ENCODE measurements at places on chromosomes 5 and 9.

- no peak for DNase-seq
Observed at GRCh38 chr9:2787065-2787464, 56.8 kb downstream of the PUM3 start.

DNA sequence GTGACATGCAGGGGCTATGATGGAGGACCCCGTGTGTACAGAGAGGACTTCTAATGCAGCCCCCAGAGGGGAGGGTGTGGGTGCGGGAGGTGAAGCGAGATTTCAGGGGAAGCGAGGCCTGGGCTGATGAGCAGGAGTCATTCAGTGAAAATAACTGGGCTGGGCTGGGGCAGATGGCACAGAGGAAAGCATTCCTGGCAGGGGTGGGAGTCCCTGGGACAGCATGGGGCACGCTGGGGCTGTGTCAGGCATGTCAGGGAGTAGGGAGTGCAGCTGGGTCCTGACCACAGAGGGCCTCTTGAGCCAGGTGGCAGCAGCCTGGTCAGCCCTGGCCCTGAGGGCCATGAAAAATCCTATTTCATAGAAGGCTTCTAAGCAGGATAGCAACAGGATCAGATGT, 36.6 kb downstream of the COL15A1 start:
- no peak for DNase-seq

DNA sequence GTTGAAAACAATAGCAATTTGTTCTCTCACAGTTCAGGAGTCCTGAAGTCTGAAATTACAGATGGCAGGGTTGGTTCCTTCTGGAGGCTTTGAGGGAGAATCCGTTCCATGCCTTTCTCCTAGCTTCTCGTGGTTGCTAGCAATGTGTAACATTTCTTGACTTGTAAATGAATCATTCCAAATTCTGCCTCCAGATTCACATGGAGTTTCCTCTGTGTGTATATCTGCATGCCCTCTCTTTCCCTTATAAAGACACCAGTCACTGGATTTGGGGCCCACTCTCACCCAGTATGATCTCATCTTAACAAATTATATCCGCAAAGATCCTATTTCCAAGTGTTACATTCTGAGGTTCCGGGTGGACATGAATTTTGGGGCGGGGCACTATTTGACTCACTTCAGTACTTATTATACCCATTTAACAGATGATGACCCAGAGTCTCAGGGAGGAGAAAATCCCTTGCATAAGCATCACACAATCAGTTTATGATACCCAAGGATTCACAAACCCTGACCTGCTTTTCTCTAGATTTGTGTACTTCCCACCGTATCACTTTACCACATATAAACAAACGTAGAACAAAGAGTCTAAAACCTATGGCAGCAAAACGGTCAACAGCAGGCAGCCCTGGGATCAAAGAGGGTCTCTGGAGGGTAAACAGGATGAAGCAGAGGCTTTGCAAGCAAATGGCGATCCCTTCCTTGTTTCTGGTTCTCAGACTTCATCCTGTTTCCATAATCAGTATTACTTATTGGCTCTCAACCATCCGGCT, 93.7 kb downstream of the C9orf152 start:
- DNase-seq: no peak

DNA sequence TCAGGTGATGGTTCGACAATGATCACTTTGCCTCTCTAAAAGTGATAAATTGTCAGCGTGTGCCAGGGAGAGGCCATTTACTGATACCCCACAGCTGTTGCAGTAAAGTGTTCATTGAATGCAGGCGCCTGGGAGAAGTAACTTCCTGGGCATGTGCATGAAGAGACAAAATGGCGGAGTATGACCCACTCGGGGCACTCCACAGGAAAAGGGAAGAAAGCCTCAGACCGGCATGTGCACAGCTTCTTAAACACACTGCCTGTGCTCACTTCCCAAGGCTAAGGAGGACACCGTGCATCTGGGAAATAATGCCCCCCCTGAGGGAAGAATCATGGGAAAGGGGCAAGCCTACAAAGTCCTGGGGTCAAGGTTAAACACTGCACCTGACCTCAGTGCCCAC, 329.5 kb downstream of the ICE1 start:
- no peak for DNase-seq

DNA sequence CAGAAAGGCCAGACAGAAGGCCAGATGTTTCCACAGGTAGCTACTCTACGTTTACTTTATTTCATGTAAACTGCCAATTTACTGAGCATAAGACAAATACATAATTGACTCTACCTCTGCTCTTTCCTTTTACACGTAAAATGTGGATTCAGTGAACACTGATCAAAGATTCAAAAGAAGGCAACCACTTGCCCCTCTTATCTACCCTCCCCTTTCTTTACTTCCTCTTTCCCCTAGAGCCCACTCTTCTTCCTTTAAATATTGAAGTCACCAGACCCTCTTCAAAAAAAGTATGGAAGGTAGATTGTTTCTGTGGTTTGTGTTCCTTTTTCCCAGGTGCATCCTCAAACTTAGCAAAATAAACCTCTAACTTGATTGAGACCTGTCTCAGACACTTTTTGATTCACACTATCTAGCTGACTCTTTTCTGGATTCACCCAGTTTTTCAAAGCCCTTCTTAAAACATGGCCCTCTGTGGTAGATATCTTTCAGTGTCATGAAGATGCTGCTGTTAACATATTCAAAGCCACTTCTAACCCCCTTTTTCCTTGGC, 6.7 kb downstream of the FAM114A2 start:
- no peak for DNase-seq

DNA sequence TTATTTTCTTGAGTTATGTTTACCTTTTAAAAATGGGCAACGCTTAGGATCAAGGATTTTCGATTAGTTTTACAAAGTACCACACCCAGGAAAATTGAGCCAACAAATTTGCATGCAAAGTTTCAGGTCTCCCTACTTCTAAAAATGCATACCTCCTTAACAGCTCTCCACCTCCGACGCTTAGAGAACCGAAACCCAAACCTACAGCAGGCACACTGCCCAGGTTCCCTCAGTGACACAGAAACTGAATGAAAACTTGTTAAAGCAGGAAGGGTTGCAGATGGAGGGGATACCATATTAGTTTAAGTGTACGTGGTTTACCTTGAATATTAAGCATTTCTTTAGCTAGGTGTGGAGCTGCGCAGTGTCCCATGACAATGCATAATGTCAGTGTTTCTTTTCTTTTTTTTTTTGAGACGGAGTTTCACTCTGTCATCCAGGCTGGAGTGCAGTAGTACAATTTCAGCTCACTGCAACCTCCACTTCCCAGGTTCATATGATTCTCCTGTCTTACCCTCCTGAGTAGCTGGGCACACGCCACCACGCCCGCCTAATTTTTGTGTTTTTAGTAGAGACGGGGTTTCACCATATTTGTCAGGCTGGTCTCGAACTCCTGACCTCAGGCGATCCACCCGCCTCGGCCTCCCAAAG, 1.6 kb upstream of the SUB1 start:
- DNase-seq: no peak

DNA sequence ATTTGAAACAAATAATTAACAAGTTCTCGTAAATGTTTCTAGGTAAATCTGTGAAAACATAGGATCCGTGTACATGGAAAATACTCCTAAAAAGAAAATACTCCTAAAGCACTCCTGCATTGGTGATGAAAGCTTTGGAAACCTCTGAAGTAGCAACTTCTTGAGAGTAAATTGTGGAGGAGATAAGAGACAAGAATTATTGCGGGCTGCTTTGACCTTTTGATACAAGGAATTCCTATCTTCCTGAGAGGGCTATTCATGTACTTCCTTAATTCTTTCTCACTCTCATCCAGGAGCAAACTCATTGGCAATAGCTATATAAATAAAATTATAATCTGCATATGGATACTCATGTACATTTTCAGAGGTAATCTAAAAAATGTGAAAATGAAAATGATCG, 158.4 kb upstream of the PIK3R1 start:
- no peak for DNase-seq

GRCh38 chr9:111601237-111602018, 2.0 kb upstream of the PTGR1 start:
- no peak for DNase-seq

- DNase-seq: no peak
Observed at GRCh38 chr9:20205821-20206220, 416.5 kb downstream of the MLLT3 start.

- no peak for DNase-seq
Observed at GRCh38 chr5:34589832-34590231, 66.3 kb upstream of the RAI14 start.

GRCh38 chr9:133812941-133813748, 75.0 kb upstream of the SARDH start:
- no peak for DNase-seq

- no peak for DNase-seq
Observed at GRCh38 chr9:94850540-94851434, 124.3 kb downstream of the AOPEP start.

DNA sequence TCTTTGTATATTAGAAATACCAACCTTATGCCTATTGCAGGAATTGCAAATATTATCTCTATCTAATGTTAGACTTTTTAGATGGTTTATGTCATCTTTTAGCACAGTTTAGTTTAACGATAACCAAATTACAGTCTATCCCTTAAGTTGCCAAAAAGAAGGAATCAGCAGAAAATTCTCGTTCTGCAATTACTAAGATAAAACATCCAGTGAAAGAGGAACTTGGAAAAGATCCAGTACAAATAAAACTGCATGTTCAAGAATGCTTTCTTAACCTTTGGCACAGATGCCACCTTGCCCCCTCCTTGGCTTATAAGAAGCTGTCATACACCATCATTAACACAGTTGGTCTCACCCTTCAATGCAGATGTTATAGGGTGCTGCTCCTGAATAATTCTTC, 124.0 kb downstream of the SEMA5A start:
- no peak for DNase-seq

DNA sequence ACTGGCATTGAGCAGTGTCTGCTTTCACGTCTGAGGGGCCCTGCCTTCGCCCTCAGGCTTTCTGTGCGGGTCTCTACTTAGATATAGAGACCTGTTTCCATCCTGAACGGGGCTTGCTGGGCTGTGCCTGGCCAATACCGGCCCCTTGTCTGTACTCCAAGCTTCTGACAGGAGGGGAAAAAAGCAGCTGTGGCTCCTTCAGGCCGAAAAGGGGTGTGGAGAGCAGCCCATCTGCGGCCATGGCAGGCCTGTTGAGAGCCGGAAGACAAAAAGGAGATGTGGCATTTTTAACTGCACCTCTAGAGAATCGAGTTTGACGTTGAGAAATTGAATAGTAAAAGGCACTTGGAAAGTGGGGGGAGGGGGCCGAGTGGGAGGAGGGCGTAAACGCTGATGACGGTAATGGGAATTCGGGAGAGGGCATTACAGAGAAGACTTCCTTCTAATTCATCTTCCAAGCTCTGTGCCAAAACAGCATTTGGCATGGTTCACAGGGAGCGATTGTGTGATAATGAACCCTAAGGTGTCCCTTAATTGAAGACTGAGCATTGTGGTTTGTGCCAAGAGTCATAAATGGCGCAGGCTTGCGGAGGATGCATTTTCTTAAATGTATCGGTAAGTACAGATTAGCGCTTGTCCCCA, 25.1 kb upstream of the PRDM12 start:
- DNase-seq: no peak

DNA sequence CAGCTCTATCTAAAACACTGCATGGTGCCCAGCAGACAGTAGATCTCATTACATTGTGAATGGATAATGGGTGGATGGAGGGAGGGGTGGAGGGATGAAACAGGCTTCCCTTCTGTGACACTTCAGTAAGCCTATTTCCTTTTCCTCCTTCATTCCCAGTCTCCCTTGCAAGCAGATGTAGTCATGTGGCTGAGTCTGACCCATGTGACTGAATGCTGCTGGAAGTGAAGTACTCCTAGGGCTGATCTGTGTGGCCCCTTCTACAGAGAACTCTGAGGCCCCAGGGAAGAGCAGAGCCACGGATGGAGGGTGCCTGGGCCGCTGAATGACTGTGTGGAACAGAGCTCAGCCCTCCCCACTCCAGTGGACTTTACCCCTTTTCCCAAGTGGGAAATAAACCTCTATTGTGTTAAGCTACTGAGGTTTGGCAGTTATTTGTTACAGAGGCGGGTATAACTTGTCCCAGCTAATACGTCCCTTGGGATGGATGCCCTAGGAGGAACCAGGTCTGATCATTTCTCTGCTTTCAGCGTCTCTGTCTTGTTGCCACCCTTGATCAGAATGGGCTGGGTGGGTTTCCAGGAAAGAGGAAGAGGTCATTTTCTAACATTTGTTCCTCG, 176.1 kb upstream of the MVB12B start:
- DNase-seq: no peak

GRCh38 chr9:130262061-130262745, 3.4 kb upstream of the HMCN2 start:
- no peak for DNase-seq

DNA sequence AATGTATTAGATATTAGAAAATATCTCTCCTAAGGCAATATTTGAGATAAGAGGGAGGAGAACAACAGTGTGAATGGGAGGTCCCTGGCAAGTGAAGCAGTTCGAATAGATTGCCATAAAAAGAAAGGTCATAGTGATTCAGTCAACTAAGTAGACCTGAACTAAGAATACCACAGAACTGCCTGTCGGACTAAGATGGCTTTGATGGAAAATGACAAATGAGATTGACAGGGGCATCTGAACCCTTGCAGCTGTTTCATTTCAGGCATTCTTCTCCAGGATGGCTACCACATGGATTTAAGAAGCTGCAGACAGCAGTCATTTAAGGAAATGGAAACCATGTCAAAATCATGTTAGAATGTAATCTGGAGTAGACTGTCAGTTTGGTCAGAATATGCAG, 308.4 kb upstream of the MEF2C start:
- no peak for DNase-seq

DNA sequence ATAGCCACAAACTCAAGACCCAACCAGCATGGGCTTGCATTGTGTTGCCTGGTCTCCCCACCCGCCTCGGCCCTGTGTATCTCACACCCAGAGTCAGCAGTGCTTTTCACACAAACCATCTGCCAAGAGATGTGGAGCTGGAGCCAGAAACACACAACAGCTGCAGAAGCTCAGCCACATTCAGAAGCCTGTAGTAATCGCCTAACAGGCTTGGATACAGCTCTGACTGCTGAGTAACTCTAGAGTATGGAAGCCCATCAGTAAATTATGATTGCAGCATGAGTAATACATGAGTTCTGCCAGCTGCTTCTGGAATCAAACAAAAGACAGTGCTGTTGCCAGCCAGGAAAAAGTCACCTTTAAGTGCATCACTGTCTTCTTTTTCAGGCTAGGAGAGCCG, 16.0 kb downstream of the TEK start:
- no peak for DNase-seq

GRCh38 chr5:59173578-59173977, 590.7 kb downstream of the RAB3C start:
- DNase-seq: no peak

GRCh38 chr5:78574731-78575161, 73.8 kb downstream of the LHFPL2 start:
- no peak for DNase-seq

Data from stimulated activated CD8-positive, alpha-beta memory T cell treated with anti-CD3 and anti-CD28 coated beads, Interleukin-7, amount 100 ng/mL, for 1 hour (primary cell).